Large intestine (tissue), 12 donors: ENCODE measurements at places on chromosomes 12 and 14. TPM values are rescaled to one million over a fixed set of nuclear protein-coding genes. Genes with fewer than 3 reads are reported as not detected.
A peak's percentile ranks its signal among the peaks of the same experiment; 100 is the strongest.

The MGP gene
- polyA plus RNA-seq, result 152 TPM

DNA sequence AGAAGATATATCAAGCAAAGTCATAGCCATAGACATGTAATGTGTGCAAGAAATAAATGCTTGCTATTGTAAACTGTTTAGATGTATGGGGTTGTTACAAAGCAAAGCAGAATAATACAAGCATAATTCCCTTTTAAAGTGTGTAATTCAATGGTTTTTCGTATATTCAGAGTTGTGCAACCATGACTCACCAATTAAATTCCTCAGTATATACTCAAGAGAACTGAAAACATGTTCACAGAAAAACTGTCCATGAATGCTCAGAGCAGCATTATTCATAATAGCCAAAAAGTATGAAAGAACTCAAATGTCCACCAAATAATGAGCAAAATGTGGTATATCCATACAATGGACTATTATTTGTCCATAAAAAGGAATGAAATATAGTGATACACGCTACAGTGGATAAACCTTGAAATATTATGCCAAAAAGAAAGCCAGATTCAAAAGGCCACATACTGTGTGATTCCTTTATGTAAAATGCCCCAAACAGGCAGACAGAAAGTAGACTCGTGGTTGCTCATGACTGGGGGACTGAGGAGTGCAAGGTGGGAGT is 9.3 kb downstream of the GXYLT1 start:
- DNase-seq, result no peak

DNA sequence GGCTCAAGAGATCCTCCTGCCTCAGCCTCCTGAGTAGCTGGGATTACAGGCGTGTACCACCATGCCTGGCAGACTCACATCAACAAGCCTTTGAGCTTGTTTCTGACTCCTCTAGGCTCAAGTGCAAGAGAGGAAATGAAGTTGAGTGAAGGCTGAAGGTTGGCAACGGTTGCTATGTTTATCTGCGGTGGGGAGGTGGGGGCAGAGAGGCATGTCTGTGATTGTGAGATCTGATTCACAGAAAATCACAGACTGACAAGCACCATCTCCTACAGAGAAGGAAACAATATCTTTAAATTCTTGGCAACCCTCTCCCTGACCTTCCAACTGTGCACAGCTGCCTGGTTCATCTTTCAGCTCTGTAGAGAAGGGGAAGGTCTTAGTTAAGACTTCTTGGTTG is 22.1 kb upstream of the NINJ2 start:
- DNase-seq, result peak; percentile 22

DNA sequence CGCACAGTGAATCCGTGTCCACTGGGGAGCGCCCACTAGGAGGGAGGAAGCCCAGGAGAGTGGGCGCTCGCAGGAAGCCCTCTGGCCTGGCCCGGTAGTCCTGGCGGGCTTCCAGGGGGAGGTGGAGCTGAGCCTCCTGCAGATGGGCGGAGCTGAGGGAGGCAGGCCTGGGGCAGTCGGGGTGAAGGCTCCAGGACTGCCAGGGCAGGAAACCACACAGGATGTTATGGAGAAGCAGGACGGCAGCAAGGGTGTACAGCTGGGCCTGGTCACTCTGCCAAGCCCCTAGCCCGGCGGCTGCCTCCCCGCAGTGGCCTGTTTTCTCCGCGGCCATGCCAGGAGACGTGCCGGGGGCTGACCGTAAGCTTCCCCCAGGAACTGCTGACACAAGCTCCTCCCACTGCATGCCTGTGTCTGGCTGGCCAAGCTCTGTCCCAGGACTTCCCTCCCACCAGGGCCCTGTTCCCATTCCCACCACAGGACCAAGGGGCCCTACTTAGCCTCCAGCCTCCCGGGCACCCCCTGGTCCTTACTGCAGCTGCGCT is 143.4 kb upstream of the C14orf180 start:
- peak; percentile 31 for DNase-seq

DNA sequence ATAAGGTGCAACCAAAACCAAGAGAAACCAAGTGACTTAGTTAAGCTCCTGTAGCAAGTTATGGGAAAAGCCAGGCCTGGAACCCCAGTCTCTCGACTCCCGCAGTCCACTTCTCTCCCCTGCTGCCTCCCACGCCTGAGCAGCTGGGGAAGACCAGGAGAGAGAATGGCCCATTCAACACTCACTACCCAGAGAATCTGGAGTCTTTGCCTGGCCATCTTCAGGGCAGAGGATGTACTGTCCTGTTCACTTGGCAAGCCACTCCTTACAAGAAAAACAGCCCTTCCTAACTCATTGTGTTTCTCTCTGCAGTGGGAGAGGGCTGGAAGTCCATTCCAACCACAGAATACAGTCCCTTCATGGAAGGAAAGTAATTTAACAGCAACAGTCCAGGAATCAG is 1.8 kb downstream of the PITPNM2 start:
- DNase-seq, result no peak

DNA sequence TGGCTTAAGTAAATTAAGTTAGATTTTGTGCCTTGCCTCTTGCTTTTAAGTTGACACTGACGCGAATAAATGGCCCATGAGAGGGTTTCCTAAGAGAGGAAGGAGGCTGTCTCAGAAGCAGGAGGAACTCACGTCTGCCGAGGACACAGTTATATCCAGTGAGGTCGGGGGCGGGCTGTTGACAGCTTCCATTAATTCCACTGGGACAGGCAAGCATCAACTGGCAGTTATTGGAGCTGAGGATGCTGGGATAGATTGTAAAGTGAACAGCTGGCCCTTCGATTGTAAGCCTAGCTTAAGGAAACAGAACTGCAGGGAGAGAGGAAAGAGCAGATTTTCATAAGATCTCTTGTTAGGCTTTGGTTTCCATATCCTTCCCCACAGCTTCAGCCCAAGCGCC is 399.2 kb downstream of the IPO8 start:
- DNase-seq, result no peak

- no peak for DNase-seq
Measured at GRCh38 chr14:103408491-103409155, 23.4 kb downstream of the MARK3 start.

DNA sequence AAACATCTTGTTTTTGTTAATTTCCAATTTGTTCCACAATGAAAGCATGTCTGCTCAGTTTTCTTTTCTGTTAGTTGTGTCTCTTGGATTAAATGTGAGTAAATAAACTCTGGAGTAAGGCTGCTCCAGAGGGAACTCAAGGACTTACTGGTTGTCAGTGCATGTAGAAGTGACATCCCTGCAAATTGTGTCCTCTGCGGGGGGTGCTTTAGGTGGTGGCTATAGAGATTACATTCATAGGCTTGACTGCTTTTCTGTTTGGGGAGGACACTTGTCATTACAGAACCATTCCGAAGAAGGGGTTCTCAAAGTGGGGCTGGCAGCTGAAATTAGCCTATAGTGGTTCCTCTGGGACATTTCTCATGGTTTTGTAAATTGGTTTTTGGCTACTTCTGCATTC is 8.8 kb downstream of the TMTC2 start:
- DNase-seq, result no peak

DNA sequence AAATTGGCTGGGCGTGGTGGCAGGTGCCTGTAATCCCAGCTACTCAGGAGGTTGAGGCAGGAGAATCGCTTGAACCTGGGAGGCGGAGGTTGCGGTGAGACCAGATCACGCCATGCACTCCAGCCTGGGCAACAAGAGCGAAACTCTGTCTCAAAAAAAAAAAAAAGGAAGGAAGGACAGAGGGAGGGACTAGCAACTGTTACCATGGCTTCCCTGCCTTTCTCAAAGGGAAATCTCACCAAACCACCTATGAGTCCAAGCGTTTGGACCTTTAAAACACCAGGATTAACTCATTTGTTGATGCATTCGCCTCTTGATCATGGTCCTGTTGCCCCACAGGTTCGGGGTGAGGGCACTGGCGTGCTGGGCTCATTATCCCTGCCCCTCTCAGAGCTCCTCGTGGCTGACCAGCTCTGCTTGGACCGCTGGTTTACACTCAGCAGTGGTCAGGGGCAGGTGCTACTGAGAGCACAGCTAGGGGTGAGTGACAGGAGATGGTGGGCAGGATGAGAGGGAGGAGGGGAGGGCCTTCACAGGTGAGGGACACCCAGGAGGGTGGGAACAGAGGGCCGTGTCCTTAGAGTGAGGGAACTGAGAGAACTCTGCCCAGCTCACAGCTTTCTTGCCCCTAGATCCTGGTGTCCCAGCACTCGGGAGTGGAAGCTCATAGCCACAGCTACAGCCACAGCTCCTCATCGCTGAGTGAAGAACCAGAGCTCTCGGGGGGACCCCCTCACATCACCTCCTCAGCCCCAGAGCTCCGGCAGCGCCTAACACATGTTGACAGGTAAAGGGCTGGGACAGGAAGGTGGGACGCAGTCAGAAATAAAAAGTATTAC is 10.2 kb upstream of the MYL6B start:
- DNase-seq, result no peak

The TAS2R8 gene
- polyA plus RNA-seq, result not detected

DNA sequence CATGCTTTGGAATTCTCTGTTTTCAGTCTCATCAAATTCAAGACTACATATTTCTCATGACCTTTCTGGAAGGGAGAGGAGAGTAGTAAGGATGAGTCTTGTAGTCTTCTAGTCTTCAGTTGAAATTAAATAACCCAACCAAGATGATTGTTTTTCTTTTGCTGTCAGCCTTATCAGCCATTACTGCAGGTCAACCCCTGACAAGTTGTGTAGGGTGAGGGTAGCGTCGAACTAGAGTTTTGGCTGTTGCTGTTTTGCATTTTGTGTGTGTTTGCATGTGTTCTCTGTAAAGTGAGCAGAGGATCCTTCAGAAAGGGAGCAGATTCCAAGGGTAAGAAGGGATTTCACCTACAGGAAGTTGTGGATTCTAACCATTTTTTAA is 28.4 kb downstream of the DIP2B start:
- no peak for DNase-seq

- DNase-seq, result peak; percentile 48
Measured at GRCh38 chr14:105529319-105529568, 2.9 kb downstream of the TMEM121 start.

The KRT8 gene
- 1,338 TPM for polyA plus RNA-seq

DNA sequence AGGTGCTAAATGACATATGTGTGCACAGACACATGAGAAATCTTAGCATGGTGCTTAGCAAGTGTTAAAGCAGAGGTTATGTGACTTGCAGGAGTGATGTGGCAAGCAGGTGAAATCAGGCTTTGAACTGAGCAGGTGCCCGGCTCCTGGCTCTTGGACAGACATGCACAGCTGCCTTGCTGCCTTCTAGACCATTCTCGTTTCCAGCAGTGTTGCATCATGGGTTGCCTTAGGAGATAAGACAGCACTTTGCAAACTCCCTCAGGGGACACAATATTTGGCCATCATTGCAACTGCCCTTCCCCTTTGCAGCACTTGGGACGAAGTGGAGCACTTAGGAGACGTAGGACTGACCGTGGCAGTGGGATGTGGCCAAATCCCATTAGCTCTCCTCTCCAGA is 17.2 kb upstream of the GSC start:
- DNase-seq, result no peak

DNA sequence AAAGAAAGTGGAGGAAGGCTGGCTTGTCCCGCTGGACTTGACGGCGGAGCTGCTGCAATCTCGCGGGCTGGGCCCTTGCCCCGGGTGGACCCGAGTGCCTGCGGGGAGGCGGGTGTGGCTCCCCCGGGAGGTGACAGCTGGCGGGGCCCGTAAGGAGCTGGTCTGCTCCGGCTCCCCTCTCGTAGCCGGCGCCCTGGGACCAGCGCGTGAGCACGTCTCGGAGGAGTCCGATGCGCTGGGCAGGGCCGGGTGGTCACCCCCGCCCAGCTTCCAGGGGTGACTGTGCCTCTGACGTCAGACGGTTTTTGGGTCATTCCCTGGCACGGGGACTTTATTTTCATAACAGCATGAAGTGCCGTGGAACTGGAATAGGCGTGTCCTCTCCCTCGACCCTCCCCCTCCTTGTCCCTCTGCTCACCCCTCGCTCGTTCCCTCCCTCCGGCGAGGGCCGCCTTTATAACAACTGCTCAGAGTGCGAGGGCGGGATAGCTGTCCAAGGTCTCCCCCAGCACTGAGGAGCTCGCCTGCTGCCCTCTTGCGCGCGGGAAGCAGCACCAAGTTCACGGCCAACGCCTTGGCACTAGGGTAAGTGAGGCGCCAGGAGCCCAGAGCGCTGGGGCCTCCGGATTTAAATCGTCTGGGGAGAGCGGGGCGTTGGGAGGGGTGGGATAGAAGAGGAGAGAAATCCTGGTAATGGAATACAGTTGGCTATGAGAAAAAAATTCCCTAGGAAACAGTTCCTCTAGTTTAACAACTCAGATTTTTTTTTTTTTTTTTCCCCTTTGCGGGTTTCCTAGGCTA is at the start of gene GPRC5A:
TSS of gene GPRC5A (plus strand) at position 483 of the 801 bp plus-strand sequence. CDS start 16,688 bp downstream, outside the sequence.
- DNase-seq, result peak; percentile 94

GRCh38 chr12:1858456-1858855 is 38.1 kb downstream of the LRTM2 start:
- no peak for DNase-seq

DNA sequence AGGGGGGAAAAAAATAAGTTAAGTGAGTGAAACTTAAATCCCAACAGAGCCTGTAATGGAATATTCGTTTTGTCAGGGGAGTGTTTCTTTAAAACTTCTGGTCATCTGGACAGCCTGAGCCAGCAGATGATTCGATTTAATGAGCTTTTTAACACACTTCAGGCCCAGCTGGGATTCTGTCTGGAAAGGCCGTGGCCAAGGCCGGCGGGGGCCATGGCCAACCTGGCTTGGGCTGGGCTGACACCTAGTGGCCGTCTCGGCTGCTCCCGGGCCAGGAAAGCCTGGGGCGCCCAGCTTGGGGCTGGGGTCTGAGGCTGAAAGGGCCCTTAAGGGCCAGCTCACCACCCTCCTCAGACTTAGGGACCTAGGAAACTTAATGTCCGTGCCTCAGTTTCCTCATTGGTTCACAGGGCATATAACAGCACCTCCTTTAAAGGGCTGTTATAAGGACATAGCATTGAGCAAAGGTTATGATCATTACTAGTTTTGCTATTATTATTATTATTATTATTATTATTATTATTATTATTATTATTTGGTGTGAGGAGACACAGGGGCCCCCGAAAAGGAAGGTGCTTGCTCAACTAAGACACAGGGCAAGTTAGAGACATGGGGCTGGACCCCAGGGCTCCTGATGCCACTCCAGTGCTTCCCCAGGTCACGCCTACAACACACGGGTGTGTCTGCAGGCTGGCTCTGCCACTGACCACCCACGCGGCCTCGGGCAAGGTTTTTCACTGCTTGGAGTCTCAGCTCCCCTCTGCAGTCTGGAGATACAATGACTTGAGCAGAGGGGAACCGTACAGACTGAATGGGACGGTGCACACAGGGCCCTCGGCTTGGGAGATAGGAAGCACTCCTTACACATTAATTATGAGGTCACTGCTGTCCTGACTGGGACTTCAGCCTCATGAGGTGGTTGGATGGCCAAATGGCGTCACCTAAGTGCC is 84.0 kb downstream of the SYNE3 start:
- DNase-seq, result peak; percentile 33

The GPR84 gene
- 0.16 TPM for polyA plus RNA-seq

The OR4E2 gene
- polyA plus RNA-seq, result not detected

The RGS6 gene
- 2.7 TPM for polyA plus RNA-seq

The ASCL1 gene
- polyA plus RNA-seq, result 6.4 TPM

The GPRC5D gene
- polyA plus RNA-seq, result 2.4 TPM

The SLC25A47 gene
- 0.37 TPM for polyA plus RNA-seq
